Coronary artery (tissue), 2 donors: ENCODE measurements at places on chromosomes 5 and 9.
A peak's percentile ranks its signal among the peaks of the same experiment; 100 is the strongest.

DNA sequence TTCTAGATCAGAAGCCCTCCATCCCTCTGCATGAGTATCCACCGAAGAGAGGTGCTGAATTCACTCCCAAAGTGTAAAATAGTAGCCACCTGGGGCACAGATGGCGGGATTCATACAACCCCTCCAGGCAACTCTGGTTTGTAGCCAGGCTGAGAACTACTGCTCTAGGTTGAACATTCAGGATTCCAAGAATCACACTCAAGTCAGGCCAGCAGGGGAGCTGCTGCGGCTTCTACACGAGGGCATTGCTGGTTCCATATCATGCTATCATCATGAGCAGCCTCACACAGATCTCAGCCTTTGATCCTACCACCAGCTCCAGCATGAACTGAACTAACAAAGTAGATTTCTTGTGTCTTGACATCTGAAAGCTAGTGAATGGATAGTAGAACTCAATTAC, 367.9 kb downstream of the DIRAS2 start:
- no peak for DNase-seq

DNA sequence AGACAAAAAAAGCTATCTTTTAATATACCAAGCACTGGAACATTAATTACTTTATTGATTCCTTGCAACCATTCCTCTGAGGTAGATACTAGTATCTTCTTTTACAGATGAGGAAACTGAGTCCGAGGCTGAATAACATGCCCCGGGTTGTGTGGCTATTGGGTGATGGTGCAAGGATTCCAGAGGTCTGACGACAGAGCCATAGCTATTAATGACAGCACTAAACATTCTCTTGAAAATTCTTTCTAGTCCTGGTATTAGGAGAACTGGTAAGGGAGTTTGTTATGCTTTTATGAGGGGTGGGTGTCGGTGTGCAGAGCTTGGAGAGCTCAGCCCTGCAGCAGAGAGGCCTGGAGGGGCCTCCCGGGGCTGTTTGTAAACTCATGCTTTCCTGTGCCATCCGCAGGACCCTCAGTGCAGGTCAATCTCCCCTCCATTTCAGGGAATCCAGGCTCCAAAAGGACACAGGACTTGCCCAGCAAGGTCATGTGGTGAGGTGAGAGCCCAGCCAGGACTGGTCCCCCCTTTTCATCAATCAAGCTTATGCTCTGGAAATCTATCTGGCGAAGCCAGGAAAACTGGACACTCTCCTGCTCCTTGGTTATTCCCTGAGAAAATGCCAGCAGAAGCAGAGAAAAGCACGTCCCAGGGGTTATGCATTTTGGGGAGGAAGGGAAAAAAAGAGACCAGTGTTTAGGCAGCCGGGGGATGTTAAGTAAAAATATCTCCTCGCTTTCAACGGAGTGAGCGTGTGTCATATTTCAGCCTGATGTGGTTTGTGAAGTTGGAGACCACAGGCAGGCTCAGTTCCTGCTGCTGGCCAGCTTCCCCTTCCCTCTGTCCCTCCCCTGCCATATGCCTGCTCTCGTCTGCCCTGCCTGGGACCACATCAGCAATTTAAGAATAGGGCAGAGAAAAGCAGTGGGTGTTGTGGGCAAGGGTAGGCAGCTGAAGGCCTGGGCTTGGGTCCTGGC, 3.7 kb downstream of the GSN start:
- DNase-seq, result peak; percentile 80

- no peak for DNase-seq
These were observed 449.9 kb upstream of the PIK3R1 start for GRCh38 chr5:67765697-67766096.

GRCh38 chr5:61951295-61951694, 354.7 kb upstream of the KIF2A start:
- DNase-seq, result no peak

DNA sequence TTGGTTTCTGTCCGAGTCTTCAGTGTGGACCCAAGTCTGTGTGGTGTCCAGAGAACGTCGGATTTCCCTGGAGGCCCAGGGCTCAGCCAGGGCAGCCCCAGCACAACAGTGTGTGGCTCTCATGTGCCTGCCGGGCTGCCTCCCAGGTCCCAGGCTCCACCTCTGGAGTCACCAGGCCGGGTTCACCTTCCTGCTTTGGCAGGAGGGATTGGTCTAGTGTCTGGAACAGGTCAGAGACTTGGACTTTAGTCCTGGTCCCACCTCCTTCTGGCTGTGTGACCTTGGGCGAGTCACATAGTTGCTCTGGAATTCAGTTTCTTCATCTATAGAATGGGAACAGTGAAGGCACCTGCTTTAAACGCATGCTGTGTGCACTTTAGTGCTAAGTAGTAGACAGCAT, 3.2 kb downstream of the DOLPP1 start:
- no peak for DNase-seq

GRCh38 chr9:93127395-93127911, 6.6 kb downstream of the NINJ1 start:
- no peak for DNase-seq

DNA sequence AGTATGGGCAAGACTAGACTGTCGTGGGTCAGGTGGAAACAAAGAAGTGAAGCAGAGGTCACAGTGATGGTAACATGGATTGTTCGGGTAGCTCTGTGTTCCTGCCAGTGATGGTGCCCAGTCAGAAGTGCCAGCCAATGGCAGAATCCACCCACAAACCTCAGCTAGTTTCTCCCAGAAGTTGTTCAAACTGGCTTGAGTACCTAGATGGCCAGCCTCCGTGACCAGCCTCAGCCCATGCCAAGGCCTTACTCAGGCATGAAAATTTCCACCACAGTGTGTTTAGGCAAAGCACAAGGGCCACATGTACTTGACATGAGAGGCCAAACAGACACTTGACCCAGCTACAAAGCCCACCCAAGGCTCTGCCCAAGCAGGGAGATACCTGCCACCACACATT, 19.4 kb upstream of the BTNL9 start:
- DNase-seq, result no peak

- DNase-seq, result no peak
These were observed 3.4 kb downstream of the CLINT1 start for GRCh38 chr5:157855404-157855994.
